Naive thymus-derived CD8-positive, alpha-beta T cell (primary cell): ENCODE measurements at places on chromosomes 6 and 20.
A peak's percentile ranks its signal among the peaks of the same experiment; 100 is the strongest.

DNA sequence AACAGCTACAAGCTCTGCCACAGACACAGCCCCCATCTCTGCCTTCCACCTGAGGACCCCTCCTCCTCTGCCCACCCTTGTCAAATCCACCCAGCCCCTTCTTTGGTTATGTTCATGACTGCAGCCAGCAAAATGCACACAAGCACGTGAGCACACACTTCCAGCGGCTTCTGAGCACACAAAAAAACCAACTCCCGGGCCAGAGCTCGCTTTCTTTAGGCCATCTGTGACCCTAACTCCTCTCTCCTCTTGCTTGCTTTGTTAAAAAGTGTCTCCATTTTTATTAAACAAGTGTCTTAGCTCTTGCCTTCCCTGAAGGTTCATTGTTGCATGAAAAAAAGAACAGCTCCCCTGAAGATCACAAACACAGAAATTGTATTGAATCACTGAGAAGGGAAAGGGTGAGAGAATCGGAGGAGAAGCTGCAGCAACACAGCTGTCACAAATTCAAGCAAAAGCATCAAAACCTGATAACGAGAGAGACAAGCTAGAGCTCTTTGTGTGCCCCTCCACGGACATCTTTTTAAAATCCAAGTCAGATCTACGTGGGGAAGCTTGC is 142.1 kb downstream of the CD83 start:
- no peak overlapping the region for H3K4me3 ChIP-seq
- no peak overlapping the region for H3K27ac ChIP-seq
- H3K27me3 ChIP-seq: no peaks in the 10 kb centered on the region
- H3K36me3 ChIP-seq: peaks cover 11% of the 10 kb centered on the region
- H3K4me1 ChIP-seq: no peaks in the 10 kb centered on the region

- peaks cover 6% of the 10 kb centered on the region for H3K4me1 ChIP-seq
- no peak overlapping the region for H3K4me3 ChIP-seq
- H3K27me3 ChIP-seq: no peaks in the 10 kb centered on the region
- H3K36me3 ChIP-seq: no peaks in the 10 kb centered on the region
- DNase-seq: peak; percentile 26
Observed at GRCh38 chr6:41846666-41847237, 48.4 kb downstream of the USP49 start.

DNA sequence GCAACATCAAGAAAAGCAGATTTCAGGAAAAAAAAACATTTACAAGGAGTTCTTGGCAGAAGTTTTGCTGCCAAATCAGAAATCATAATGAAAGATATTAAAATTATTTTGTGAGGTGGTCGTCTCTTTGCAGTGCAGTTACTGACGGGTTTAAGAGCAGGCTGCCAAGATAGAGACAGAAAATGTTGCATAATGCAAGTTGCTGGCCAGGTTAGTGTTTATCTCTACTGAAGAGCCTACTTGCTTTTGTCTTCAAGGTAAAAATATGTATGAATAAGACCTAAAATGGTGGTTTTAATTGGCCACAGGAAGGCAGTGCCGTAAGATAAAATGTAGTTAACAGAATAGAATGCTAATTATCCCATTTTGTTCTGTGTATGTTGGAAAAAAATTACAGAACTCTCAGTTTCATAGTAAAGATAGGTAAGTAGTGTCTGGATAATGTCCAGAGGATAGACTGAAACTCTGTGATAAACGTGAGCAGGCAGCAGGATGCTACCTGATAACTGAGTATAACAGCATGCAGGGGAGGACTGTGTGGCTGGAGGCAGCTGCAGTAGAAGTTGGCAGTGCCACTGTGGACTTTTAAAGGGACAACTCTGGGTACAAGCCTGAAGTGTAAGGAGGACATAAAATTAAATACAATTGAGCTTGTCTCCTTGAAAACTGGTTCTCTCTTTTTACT is 13.9 kb downstream of the FOXO3 start:
- H3K4me3 ChIP-seq: no peak overlapping the region
- H3K36me3 ChIP-seq: peaks cover 28% of the 10 kb centered on the region
- H3K27me3 ChIP-seq: no peaks in the 10 kb centered on the region
- H3K27ac ChIP-seq: no peak overlapping the region
- no peak for DNase-seq
- peaks cover 57% of the 10 kb centered on the region for H3K4me1 ChIP-seq

- peaks cover 17% of the 10 kb centered on the region for H3K4me1 ChIP-seq
- peak overlapping the region; percentile 44 for H3K27ac ChIP-seq
- DNase-seq: no peak
- peak overlapping the region; percentile 76 for H3K4me3 ChIP-seq
- H3K27me3 ChIP-seq: peaks cover 30% of the 10 kb centered on the region
Observed at GRCh38 chr20:13222319-13222716, 1.2 kb downstream of the ISM1 start.
